ENCODE measurements at places on chromosomes 6 and 20. TPM values are rescaled to one million over a fixed set of nuclear protein-coding genes. Genes with fewer than 3 reads are reported as not detected.

DNA sequence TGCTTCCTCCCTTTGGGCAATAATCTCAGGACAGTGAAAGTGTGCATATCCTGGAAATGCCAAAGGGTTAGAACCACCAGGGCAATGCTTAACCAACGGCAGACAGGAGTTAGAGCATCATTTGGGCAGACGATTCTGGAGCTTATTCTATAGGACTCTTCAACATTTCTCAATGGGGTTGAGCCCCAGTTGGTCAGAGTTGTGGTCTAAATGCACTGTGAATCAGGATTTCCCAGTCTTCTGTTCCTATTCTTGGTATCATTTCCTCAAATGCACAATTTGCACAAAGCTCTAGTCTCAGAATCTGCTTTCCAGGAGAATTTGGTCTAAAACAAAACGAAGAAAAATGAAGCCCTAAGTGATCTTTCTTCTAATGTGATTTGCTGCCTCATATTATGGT, 389.6 kb upstream of the JAG1 start:
- H3K4me1 ChIP-seq: no peaks in the 10 kb centered on the region
- H3K27ac ChIP-seq: no peak overlapping the region
- no peaks in the 10 kb centered on the region for H3K27me3 ChIP-seq
- H3K36me3 ChIP-seq: no peaks in the 10 kb centered on the region

Gene NKAIN4
- not detected for total RNA-seq

- no peaks in the 10 kb centered on the region for H3K4me1 ChIP-seq
- no peak for DNase-seq
- H3K27ac ChIP-seq: no peak overlapping the region
- H3K27me3 ChIP-seq: no peaks in the 10 kb centered on the region
- H3K4me3 ChIP-seq: no peak overlapping the region
- H3K36me3 ChIP-seq: no peaks in the 10 kb centered on the region
Measured at GRCh38 chr6:53805725-53806124, 10.9 kb downstream of the LRRC1 start.

- H3K27me3 ChIP-seq: no peaks in the 10 kb centered on the region
- DNase-seq: no peak
- no peak overlapping the region for H3K27ac ChIP-seq
- H3K4me1 ChIP-seq: no peaks in the 10 kb centered on the region
- no peaks in the 10 kb centered on the region for H3K36me3 ChIP-seq
- no peak overlapping the region for H3K4me3 ChIP-seq
Measured at GRCh38 chr6:108543175-108543940, 17.4 kb upstream of the FOXO3 start.

Gene GRIK2
- total RNA-seq: not detected

Gene PM20D2
- total RNA-seq: 17.3 TPM

Gene RIPPLY2
- not detected for total RNA-seq

- no peak for DNase-seq
- H3K27me3 ChIP-seq: no peaks in the 10 kb centered on the region
Measured at GRCh38 chr6:170043881-170044790, 246.7 kb downstream of the DLL1 start.

Gene SCUBE3
- total RNA-seq: not detected

Gene GRM1
- not detected for total RNA-seq

- H3K4me1 ChIP-seq: no peaks in the 10 kb centered on the region
- no peak overlapping the region for H3K4me3 ChIP-seq
- no peak overlapping the region for H3K27ac ChIP-seq
Measured at GRCh38 chr6:104656235-104656634, 203.5 kb downstream of the HACE1 start.

- H3K4me1 ChIP-seq: no peaks in the 10 kb centered on the region
- DNase-seq: no peak
- H3K4me3 ChIP-seq: no peak overlapping the region
- no peaks in the 10 kb centered on the region for H3K36me3 ChIP-seq
- H3K27ac ChIP-seq: no peak overlapping the region
Measured at GRCh38 chr6:167282165-167282564, 8.9 kb upstream of the UNC93A start.

- H3K36me3 ChIP-seq: no peaks in the 10 kb centered on the region
- no peak overlapping the region for H3K4me3 ChIP-seq
- H3K27me3 ChIP-seq: no peaks in the 10 kb centered on the region
- no peaks in the 10 kb centered on the region for H3K4me1 ChIP-seq
- H3K27ac ChIP-seq: no peak overlapping the region
Measured at GRCh38 chr6:69643688-69644087, 153.1 kb downstream of the LMBRD1 start.

GRCh38 chr6:132252113-132252512, 149.2 kb downstream of the MOXD1 start:
- no peak overlapping the region for H3K27ac ChIP-seq
- H3K4me3 ChIP-seq: no peak overlapping the region
- H3K36me3 ChIP-seq: no peaks in the 10 kb centered on the region
- no peaks in the 10 kb centered on the region for H3K27me3 ChIP-seq
- DNase-seq: no peak

Measured in Peyer's patch (tissue), 4 donors.